Colonic mucosa (tissue), 4 donors: ENCODE measurements at places on chromosomes 2 and 18. TPM values are rescaled to one million over a fixed set of nuclear protein-coding genes. Genes with fewer than 3 reads are reported as not detected.

DNA sequence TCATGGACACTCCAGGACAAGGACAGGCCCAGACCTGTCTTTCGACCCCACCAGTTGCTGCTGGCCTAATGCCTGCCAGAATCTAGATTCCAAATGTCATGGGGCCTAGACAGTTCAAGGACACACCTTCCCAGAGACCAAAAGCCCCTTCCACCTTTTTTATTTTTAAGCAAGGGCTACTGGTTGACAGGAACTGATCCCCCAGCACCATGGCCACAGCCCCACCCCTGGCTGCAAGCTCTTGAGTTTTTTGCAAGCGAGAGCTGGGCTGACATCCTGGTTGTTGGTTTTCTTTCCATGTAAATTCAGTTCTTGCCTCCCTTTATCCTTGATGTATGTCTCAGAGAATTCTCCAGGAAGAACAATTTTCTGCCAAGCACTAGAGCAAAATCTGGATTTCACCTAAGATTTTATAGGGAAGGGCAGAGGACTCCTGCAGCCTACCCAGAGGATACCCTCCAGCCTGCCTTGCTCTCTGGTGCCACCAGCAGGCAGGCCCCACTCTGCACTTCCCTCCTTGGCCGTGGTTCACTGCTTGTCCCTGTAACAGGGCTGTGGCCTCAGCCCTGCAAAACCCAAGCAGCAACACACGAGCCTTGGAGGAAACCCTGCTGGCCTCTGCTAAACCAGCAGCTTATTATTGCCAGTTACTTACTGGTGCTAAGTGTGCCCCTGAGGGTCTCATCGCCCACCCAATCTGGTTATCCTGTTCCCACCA, 97.7 kb downstream of the TWIST2 start:
- H3K27me3 ChIP-seq: no peaks in the 10 kb centered on the region
- DNase-seq: peak; percentile 50
- no peak overlapping the region for H3K27ac ChIP-seq
- H3K4me3 ChIP-seq: no peak overlapping the region
- H3K36me3 ChIP-seq: no peaks in the 10 kb centered on the region
- H3K4me1 ChIP-seq: no peaks in the 10 kb centered on the region

- H3K36me3 ChIP-seq: no peaks in the 10 kb centered on the region
- no peak for DNase-seq
- no peaks in the 10 kb centered on the region for H3K27me3 ChIP-seq
- no peaks in the 10 kb centered on the region for H3K4me1 ChIP-seq
- H3K27ac ChIP-seq: no peak overlapping the region
Observed at GRCh38 chr2:216486708-216487107, 11.9 kb upstream of the RPL37A start.

DNA sequence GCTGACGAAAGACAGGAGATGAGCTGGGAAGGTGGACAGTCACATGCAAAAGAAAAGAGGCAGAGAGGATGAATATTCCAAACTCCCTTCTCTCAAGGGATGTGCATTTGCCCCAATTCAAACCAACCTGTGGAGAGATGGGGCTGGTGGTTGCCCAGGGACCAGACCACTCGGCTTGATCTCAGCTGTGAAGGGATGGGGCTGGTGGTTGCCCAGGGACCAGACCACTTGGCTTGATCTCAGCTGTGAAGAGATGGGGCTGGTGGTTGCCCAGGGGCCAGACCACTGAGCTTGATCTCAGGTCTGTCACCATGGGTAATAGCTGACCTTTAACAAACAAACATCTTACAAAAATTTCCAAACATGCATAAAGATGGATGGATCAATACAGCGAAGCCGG, 42.5 kb upstream of the SALL3 start:
- no peaks in the 10 kb centered on the region for H3K27me3 ChIP-seq
- no peak overlapping the region for H3K4me3 ChIP-seq
- no peaks in the 10 kb centered on the region for H3K36me3 ChIP-seq
- no peak overlapping the region for H3K27ac ChIP-seq

DNA sequence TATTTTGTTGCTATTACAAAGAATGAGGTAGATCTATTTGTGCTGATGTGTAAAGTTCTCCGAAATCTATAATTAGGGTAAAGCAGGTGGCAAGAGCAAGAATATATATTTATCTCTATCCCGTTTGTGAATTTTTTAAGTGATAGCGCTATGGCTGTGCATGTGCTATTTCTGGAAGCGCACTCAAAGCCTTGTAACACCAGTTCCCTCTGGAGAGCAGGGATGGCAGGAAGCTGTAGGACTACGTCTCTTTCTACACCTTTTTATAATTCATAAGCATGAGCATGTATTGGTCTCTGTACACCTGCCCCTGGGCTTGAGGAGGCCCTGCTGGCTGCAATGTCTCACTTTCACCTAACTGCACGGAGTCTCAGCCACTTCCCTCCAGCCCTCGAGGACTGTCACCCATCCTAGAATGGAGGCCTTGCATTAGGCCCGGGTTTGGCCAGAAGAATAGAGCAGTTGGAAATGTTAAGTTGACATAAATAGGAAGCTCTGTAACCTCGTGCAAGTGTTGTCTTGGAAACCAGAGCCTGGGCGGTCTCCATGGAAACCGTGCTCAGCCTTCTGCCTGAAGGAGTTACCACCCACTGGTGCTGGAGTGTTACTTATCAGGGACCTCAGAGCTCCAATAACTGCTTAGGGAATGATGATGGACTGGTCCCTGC, 20.9 kb downstream of the ITM2C start:
- no peak overlapping the region for H3K4me3 ChIP-seq
- H3K27ac ChIP-seq: no peak overlapping the region
- no peaks in the 10 kb centered on the region for H3K36me3 ChIP-seq

GRCh38 chr2:91477731-91478672, 2786.5 kb downstream of the RPIA start:
- peaks cover 4% of the 10 kb centered on the region for H3K4me1 ChIP-seq
- H3K36me3 ChIP-seq: no peaks in the 10 kb centered on the region
- H3K27ac ChIP-seq: no peak overlapping the region
- H3K4me3 ChIP-seq: peak overlapping the region; percentile 33
- no peak for DNase-seq

DNA sequence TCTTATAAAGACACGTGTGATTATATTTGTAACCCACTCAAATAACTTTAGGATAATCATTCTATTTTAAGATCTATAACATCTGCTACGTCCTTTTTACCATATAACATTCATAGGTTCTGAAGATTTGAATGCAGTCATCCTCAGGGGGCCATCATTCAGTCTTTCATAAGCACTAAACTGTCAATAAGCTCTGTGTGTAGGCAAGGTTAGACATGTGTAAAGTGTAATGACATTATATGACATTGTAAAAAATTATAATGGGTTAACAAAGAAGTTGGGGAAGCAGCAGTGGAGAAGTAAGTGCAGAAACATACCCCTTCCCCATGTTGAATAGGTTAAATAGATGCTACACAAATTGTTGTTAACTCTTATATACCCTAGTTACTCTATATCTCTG, 845.9 kb downstream of the ERBB4 start:
- H3K36me3 ChIP-seq: no peaks in the 10 kb centered on the region
- H3K27me3 ChIP-seq: no peaks in the 10 kb centered on the region
- H3K4me1 ChIP-seq: no peaks in the 10 kb centered on the region
- no peak overlapping the region for H3K27ac ChIP-seq
- DNase-seq: no peak
- no peak overlapping the region for H3K4me3 ChIP-seq

DNA sequence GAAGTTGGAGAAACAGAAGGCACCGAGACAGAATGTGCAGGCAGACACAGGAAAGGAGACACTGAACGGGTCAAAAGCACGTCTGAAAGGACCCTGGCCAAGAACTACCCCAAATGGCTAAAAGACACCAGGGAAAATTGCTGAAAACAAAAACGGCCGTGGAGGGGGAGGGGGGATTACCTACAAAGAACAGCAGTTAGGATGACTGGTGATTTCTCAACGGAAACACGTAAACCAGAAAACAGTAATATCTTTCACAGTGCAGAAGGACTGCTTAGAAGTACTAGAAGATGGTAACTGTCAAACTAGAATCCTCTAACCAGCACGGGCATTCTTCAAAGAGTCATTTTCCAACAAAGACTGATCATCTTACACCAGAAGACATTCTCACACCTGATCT, 142.6 kb downstream of the HDAC4 start:
- no peaks in the 10 kb centered on the region for H3K4me1 ChIP-seq
- DNase-seq: no peak
- H3K36me3 ChIP-seq: no peaks in the 10 kb centered on the region
- no peak overlapping the region for H3K27ac ChIP-seq
- no peaks in the 10 kb centered on the region for H3K27me3 ChIP-seq
- no peak overlapping the region for H3K4me3 ChIP-seq

- H3K27me3 ChIP-seq: no peaks in the 10 kb centered on the region
- H3K27ac ChIP-seq: no peak overlapping the region
- no peak for DNase-seq
- no peaks in the 10 kb centered on the region for H3K36me3 ChIP-seq
- no peak overlapping the region for H3K4me3 ChIP-seq
Observed at GRCh38 chr18:25862881-25863600, 227.4 kb downstream of the SS18 start.

The NDUFV2 gene
- total RNA-seq: 175 TPM

The CCDC85A gene
- 0.42 TPM for total RNA-seq

The IL36B gene
- total RNA-seq: not detected

The CFAP53 gene
- 0.44 TPM for total RNA-seq

The C2orf15 gene
- 3.6 TPM for total RNA-seq
